ENCODE measurements at places on chromosomes 3 and 15.
A peak's percentile ranks its signal among the peaks of the same experiment; 100 is the strongest.

DNA sequence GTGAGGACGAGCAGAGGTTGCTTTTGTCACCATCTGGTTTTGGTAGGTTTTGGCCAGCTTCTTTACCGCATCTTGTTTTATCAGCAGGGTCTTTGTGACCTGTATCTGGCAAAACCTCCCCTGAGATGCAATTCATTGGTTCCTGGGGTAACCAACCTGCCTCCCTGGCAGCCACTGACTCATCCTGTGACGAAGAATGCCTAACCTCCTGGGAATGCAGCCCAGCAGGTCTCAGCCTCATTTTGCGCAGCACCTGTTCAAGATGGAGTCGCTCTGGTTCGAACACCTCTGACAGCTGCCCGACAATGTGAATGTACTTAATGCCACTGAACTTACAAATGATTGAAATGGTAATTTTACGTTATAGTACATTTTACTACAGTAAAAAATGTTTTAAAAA is 6.8 kb upstream of the ADAMTS17 start:
- no peak for DNase-seq

GRCh38 chr15:82871832-82872484 is 62.5 kb downstream of the WHAMM start:
- no peak for DNase-seq

GRCh38 chr3:39479701-39480414 is 12.4 kb downstream of the MOBP start:
- no peak for DNase-seq

DNA sequence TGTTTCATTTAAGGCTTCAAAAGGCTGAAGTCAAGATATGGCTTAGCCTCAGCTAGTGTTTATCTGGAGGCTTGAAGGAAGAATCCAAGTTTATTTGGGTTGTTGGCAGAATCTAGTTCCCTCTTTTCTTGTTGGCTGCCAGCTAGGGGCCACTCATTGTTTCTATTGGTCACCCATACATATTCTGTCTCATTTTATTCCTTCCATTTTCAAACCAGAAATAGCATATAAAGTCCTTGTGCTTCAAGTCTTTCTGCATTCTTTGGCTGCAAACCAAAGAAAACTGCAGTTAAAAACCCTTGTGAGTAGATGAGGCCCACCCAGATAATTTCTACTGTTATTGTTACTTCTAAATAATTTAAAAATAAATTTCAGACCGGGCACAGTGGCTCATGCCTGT is 301.7 kb downstream of the OXSM start:
- DNase-seq: no peak

DNA sequence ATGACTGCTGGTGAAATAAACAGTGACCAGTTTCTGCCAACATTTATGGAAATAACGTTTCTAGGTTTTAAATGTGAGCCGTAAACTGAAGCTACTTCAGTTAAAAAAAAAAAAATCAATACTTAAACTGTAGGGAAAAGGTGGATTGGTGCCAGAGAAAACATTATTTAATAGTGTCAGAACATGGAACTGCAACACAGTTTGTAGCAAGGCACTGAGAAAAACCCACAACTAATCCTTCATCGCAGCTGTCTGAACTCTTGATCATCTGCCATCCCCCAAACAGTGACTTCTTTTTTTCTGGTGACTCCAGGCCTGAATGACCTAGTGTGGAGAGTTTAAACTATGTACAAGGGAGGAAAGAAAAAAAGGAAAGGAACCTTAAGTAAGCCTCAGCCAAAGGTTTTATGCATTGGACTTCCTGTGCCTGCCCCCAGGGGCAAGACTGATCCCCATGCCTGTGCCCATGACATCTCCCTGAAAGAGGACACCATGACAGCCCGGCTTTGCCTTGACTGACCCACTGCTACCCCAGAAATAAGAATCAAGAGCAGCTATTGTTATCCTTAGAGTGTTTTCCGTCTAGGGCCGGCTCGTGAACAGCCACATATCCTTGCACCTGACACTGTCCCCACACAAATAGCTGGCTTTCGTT is 33.1 kb downstream of the CRTAP start:
- DNase-seq: no peak

DNA sequence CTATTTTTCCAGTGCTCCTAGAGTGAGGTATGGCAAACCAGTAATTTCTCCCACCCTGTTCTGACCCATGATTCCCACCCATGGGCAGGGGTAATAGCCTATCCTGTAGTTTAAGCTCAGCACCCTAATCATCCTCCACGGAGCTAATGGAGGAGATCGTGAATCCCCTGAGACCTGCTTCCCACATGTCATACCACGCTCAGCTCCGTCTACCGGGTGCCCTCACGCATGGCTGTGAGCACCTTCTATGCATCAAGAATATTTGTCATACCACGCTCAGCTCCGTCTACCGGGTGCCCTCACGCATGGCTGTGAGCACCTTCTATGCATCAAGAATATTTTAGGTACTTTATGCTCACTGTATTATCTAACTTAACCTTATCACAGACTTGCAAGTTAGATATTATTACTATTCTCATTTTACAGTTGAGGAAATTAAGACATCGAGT is 104.7 kb upstream of the PFN2 start:
- no peak for DNase-seq

- DNase-seq: no peak
Observed at GRCh38 chr15:55496716-55497115, 11.3 kb downstream of the DNAAF4 start.

- no peak for DNase-seq
Observed at GRCh38 chr3:59149166-59149565, 99.3 kb upstream of the CFAP20DC start.

- DNase-seq: no peak
Observed at GRCh38 chr15:35399901-35400300, 146.1 kb downstream of the DPH6 start.

DNA sequence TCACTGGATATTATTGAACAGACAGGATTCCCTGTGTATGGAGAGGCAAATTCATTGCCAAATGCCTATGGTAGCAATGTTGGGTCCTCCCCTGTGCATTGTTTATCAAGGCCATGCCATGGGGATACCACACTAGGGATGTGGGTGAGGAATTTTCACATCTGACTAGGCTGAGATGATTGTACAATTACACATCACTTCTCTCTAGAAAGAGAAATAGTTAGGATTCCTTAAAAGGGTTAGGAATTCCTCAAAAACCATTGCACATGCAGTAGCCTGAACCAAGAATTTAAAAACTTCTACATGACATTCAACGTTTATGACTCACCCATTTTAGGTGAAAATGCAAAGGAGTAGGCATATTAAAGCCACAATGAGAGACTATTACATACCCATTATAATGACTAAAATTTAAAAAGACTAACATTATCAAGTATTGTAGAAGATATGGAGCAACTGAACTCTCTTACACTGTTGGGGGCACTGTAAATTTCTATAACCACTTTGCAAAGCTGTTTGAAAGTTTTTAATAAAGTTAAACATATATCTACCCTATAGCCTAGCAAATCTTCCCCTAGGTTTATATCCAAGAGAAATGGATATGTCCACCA is 175.9 kb downstream of the THRB start:
- no peak for DNase-seq

- DNase-seq: no peak
Observed at GRCh38 chr3:46386205-46386604, 15.5 kb downstream of the CCR5 start.

DNA sequence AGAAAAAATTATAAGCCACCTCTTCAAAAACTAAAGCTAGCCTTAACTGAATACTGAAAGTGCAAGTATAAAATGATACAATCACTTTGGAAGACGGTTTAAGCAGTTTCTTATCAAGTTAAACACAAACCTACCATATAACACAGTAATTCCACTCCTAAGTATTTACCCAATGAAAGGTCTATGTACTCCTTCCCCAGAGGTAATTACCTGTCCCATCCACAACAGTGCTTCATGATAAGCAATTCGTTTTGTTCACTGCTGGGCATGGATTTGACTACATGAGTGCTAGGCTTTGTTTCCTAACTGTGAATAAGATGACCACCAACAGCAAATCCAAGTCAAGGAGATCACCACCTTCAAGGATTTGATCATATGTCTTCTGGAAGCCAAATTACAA is 4.3 kb downstream of the COX5A start:
- DNase-seq: no peak

DNA sequence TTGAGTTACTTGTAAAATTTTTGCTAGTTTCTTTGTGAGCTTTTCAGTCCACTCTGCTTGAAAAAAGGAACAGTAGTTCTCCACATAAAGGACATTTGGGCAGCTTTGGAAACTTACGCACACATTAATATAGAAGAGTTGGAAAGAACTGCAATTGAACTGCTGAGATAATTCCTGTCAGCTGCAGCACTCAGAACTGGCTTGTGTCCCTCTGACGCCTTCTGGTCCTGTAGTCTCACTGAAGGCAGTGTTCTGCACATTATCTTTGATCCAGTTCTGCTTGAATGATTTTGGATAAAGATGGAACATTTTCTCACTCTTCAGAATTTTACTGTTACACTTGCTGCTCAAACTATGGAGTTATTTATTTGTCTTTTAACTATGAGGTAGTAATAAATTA is 901.9 kb downstream of the OTOL1 start:
- no peak for DNase-seq

DNA sequence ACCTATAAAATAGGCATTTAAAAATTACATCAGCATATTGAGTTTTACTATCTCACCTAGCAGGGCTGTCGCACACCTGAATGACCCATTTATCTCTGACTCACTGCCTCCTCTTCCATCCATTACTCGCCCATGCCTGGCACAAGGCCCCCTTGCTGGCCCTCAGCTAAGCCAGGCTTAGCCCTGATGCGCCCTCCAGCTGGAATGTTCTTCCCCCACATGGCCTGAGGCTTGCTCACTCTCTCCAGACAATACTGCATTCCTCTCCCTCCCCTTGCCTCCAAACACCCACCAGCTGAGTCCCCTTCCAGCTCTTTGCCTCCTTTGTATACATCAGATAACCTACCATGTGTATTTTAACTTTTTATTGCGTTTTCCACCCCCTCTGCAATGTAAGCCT is 7.2 kb downstream of the SH3BP5 start:
- no peak for DNase-seq

GRCh38 chr15:49438962-49439631 is 16.1 kb downstream of the FGF7 start:
- DNase-seq: no peak

DNA sequence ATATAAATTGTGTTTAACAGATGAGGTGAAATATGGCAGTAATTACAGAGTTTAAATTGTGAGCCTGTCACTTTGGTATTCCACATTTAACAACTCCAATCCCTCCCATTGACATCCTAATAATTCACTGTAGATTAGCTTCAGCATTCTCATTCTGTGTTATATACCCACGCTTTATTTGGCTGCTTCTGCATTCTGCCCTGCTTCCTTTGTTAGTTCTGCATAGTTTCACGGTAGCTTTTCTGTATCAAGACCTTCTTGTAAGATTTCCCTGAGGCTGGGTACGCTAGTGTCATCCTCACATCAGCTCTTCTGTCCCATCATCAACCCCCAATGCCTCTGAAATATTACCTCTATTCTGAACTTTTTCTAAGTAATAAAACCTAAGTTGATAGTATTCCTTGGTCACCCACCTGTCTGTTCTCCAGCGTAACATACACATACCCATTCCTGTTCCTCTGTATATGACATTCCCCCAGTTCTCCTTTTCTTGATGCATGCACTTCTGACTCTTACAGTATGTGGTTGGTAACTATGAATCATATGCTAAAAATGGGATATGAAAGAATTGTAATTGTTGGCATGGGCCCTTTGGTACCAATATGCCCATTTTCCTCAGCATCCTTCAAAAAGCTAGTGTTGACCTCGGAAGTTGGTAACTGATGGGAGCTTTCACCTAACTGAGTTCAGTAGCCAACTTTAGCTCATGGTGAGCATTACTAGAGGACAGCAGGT is 171.2 kb downstream of the KLHL25 start:
- no peak for DNase-seq

- peak; percentile 83 for DNase-seq
Observed at GRCh38 chr15:74378848-74379247, 11.4 kb upstream of the CYP11A1 start.

DNA sequence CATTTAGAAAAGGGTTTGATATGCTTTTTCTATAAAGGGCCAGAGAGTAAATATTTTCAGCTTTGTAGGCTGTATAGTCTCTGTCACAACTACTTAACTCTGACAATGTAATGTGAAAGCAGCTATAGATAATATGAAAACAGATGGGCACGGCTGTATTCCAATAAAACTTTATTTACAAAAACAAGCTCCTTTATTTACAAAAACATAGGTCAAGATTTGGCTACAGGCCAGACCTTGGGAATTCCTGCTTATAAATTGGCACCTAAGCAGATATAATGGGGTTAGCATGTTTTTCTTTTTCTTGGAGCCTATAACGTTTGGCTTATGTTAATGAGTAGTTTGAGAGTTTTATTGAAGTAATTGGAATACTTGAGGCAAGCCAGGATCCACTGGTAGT is 119.4 kb upstream of the CGNL1 start:
- DNase-seq: no peak

DNA sequence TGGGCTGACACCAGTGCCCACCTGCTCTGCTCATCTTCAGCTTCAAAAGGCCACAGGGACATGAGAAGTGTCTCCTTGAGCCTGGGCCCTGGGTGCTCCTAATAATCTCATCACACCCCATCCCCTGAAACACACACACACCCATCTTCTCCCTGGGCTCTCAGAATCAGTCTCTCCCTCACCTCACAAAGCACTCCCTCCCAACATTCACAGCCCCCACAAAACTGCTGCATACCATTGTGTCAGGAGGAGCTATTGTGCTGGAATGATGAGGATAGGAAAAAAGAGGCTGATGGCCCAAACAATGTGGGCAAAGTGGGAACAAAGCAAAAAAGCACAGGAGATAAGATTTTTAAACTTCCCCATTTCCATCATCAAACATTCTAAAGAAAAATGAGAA is 16.8 kb downstream of the FOXP1 start:
- no peak for DNase-seq

DNA sequence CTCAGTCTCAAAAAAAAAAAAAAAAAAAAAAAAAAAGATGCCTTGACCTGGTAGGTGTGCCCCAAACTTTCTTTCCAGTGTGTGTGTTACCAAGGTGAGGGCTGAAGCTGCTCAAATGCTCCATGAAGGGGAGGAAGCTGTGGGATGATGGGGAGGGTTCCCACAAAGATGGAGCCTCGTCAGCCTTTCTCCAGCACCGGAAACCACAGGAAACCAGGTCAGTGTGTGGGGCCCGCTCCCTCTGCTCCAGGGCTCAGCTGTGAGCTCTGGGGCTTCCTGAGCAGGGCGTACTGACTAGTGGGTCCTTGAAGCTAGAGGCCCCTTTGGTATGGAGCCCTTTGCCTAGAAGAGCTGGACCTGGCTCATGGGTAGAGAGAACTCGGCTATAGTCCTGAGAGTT is 681 bp upstream of the IL17RE start:
- DNase-seq: peak; percentile 50

DNA sequence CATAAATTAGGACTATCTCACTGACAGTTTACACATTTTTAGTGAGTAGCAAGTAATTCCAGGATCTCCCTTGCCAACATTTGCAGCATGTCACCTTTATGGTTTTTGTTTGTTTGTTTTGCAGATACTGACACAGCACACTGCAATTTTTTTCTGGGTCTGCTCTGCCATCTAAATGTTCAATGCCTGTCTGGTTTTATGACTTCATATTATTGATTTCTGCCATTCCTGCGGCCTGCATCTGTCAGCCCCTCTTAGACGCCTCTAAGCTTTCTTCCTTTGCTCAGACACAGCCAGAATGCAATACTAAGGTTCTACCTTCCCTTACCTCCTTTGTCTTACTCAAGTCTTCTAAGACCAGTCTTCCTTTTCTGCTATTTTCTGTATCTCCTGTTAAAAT is 321.2 kb upstream of the AZI2 start:
- no peak for DNase-seq
